GM19239 (cell line): ENCODE measurements at places on chromosomes 2 and 18.

DNA sequence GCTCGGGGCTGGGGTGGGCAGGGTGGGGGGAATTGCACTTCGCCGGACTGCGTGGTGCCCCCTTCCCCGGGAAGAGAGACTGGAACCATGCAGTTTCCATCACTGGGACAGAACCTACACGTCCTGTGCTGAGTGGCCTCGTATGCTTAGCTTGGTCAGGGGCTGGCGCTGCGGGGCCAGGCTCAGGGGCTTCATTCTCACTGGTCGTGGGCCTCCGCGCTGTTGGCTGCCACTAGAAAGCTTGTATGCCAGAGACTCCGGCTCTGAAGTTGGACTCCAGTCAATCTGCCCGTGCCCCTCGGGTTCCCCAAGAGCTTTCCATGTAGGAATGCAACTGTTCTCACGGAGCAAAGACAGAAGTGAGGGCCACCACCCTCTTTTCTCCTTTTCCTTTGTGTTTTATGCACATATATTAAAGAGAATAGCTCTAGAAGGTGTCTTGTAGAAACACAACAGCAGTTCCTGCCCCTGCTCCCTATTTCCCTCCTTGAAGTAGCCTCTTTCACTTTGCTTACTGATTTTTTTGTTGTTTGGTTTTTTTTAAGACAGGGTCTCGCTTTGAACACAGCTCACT is 64.0 kb upstream of the YWHAQ start:
- no peak for DNase-seq

- DNase-seq = no peak
Observed at GRCh38 chr2:200929334-200930249, 33.9 kb downstream of the ORC2 start.

DNA sequence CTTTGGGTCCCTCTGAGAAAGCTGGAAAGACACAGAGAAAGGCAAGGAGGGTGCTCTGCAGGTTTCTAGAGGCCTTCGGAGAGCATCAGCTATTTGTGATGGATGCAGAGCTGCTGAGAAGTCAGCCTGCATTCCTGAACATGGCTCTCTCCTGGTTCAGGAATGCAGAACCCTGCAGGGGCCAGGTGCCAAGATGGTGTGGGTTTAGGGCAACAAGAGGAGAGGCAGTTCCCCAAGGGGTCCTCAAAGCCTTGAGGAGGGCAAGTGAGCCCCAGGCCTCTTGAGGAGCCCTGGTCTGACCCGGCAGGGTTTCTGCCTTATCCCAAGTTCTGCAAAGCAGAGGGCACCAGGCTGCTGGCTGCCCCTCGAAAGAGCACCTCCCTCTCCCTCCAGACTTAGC is 93.3 kb downstream of the HS1BP3 start:
- no peak for DNase-seq

GRCh38 chr2:147600223-147600622 is 244.6 kb upstream of the ACVR2A start:
- no peak for DNase-seq

- DNase-seq = no peak
Observed at GRCh38 chr18:54946149-54946581, 13.1 kb downstream of the CCDC68 start.

DNA sequence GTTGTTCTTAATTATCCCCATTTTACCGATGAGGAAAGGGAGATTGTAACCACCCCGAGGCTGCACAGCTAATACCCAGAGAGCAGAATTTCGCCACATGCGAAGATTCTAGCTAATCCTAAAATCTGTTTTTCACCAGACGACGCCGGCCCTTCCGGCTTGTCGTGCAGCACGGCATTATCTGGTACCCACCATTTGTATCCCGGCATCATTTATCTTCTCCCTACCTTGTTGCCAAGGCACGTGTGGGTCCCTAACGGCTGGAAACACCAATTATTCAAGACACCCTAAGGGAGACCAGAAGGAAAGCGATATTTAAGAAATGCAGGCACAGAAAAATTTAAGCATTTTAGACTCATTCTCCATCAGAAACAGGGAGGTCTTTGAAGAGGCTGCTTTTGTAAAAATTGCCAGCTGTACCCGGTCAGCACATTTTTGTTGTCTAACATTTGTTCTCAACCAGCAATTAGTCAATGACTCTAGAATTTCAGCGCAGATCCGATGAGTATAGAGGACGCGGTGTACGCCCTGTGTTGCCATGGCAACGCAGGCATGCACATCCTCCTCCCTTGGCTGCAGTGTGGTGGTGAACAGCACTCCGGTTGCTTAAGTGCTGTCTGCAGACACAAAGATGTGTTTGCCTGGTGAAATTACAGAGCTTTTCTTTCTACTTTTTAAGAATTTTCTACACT is 111.6 kb downstream of the AGAP1 start:
- DNase-seq = no peak

- no peak for DNase-seq
Observed at GRCh38 chr2:33620-34019, 12.7 kb downstream of the FAM110C start.

DNA sequence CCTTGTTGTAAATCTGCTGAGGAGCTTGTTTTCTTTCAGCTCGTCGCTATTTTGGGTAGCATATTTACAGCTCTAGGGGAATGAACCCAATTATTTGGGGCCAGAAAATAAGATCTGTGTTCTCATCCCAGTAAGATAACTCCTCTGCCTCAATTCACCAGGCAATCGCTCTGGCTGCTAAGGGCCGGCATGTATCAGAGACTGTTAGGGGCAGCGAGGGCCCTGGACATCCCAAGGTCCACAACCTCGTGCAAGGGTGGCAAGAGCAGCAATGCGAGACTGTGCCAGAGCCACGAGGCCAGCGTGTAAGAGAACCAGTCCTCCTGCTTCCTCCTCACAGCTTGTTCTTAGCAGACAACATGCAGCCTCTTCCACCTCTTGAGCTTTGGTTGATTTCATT is 66.1 kb downstream of the DDX1 start:
- DNase-seq = no peak

DNA sequence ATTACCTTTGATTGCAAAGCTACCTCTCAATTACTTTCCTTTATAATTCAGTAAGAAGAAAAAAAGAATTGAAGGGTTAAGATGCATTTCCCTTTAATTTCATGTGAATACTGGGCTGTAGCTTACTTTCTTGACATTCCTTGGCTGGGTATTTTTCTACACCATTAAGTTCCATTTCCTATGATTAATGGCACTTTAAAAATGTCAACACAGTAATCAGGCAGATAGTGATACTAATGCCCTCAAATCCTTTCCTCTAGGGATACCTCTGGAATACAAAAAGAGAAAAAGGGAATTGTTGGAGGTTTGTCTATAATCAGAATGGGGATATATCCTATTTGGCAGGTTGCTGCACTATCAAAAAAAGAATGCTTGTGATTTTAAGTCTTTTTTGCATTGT is 216.9 kb downstream of the SRBD1 start:
- DNase-seq = no peak
